ENCODE measurements at places on chromosomes 12 and 14. TPM values are rescaled to one million over a fixed set of nuclear protein-coding genes. Genes with fewer than 3 reads are reported as not detected.

C14orf39 gene
- not detected for total RNA-seq

SLC17A8 gene
- total RNA-seq = not detected

ERP27 gene
- total RNA-seq = 2.3 TPM

- DNase-seq = no peak
These were observed 1196.5 kb downstream of the GALC start for GRCh38 chr14:86796221-86797074.

DNA sequence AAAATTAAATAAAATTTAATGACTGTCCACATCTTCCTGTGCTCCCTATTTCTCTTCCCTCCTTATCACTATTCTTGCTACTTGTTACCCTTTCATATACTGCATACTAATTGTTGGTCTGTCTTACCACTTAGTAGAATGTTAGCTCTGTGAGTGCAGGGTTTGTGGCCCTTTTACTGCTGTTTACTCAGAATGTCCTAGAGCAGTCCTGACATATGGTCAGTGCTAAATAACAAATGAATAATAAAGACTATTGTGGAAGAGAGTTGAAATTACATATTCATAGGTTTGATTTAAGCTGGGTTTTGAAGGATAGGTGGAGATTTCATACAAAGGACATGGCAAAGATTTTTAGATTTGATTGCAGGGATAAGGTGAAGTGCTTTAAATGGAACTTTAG is 24.5 kb downstream of the KTN1 start:
- no peak for DNase-seq

DNA sequence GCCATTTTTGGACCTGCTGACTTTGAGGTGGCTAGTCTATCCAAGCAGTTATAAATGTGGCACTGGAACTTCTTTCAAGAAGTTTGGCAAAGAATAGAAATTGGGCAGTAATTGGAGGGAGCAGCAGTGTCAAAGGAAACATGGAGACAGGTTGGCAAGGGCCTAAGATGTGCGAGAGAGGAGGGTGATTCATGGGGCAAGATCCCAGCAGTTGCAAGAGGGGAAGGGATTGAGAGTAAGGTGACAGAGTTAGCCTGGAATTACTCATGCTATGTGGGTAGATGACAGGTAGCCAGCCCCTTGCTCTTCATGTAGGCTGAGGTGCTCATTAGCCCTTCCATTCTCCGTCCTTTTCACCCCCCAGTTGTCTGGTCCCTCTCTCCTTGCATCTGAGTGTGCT is 42.2 kb downstream of the FBXL14 start:
- no peak for DNase-seq

DNA sequence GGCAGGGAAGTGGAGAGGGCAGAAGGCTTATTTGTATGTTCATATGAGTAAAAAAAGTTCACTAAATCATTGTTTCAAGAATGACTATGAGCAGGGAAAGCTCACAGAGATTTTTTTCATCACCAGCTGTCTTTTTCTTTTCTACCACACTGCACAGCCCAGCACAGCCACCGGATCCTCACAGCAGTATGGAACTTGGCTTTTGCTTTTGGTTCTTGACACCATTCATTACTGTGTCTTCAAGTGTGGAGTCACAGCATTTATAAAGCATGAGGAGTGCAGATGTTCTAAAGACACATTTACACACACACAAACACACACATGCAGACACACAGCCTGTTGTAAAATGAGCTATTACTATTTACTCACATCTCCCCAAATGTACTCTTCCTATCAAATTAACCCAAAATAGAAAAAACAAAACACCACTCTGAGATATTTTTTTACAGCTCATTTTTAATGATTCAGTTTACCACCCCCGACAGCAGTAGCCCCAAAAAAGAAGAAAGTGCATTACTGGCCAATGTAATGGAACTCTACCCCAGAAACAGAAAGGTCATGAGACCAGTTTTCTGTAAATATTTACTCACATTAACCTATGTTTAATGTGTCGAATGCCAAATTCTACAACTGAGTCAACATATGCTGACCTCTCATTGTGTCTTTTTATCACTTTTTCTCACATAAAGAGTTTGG is 60.5 kb downstream of the BTG1 start:
- DNase-seq = no peak

DNA sequence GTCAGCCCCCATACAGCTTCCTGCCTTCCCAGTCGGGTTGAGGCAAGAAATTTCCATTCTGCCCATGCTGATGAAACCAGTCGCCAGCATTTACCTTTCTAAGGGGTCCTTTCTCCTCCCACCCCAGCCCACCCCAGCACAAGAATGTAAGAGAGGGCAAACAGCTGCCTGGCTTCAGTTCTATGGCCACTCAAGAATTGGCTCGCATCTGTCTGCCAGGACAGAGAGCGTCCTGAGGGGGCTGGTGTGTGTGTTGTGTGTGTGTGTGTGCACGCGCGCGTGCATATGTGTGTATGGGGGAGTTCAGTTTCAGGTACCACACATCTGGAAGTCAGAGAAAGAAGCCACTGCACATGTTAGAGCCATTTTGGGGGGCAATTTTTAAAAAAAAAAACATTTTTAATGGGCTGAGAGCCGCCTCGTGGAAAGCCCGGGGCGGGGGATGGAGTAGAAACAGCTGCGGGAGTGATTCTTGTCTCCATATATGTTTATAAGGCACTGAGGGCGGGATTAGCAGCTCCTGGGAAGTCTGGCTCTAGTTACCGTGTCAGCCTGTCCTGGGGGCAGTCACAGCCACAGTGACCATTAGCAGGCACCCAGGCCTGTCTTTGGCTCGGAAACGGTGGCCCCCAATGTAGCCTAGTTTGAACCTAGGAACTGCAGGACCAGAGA is at the start of gene WNT5B:
Gene WNT5B (plus strand): TSS at position 566 of the 672 bp plus-strand sequence. CDS start 2,124 bp downstream, outside the sequence.
- no peak for DNase-seq

- DNase-seq = no peak
These were observed 193.6 kb downstream of the CACNA1C start for GRCh38 chr12:2246358-2246757.

DNA sequence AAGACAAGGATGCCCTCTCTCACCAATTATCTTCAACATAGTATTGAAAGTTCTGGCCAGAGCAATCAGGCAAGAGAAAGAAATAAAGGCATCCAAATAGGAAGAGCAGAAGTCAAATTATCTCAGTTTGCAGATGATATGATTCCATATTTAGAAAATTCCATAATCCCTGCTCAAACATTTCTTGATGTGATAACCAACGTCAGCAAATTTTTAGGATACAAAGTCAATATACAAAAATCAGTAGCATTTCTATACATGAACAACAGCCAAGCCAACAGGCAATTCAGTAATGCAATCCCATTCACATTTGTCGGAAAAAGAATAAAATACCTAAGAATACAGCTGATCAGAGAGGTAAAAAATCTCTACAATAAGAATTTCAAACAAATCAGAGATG is 969.7 kb upstream of the USP15 start:
- DNase-seq = no peak

DNA sequence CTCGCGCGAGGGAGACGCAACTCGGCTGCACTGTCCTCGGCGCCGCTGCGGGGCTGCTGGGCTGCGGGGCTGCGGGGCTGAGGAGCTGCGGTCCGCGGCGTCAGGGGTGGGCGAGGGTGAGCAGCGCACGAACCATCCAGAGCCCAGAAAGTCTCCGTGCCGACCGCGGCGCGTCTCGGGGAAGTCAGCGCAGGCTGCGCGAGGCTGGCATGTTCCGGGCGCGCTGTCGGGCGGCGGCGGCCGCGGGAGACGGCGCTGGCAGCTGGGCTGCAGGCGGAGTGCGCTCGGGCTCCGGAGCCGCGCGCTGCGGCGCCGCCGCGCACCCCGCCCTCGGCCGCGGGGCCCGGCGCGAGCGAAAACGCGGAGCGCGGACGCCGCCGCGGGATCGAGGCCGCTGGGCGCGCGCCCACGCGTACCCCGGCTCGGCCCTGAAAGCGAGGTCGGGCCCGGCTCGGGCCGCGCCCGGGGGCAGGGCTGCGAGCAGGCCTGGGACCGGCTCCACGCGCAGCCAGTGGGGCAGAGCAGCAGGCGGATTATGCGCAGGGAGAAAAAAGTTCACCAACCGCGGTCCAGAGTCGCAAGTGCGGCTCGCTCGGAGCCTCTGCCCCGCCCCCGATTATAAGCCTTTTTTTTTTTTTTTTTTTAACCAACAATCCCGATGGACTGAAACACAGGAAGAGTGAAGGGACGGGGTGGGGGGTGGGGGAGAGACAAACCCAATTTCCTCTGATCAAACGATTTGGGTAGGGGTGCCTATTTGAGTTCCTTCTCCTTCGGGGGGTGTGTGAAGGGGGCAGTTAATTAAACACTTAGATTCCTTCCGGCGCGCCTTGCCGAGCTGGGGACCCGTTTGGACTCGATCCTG is at the start of gene PRICKLE1:
Gene PRICKLE1 (minus strand): TSS at position 282 of the 865 bp plus-strand sequence. CDS start 117,230 bp downstream, outside the sequence.
- peak; percentile 6 for DNase-seq

DNA sequence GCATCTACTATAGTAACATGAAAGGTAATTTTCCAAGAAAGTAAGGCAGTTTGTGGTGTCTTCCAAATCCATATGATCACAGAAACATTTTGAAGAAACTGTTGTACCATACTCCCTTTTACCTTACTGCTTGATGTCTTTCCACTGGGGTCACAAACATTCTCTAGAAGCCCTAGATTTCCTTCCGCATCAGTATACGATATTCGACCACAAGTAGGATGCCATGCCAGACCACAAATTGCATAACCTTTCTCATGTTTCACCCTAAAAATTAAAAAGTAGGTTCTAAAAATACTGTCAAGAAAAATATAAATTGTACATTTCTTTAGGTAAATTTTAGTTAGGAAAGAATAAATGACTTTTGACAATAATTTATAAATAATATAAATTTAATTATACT is 26.5 kb downstream of the WDHD1 start:
- DNase-seq = no peak

DNA sequence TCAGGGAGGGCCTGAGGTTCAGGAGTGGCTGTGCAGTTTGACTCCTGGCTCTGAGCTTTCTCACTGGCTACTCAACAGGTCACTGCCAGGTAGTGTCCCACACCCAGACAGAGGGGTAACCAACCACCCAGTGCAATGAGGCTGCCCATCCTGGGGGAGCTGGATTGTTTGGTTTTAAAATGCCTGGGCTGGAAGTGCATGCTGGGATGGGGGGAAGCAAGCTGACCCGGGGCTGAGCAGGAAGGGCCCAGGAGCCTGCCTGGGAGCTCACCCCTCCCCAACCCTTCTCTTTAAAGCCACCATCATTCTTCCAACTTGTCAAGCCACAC is 12.6 kb upstream of the ABHD12B start:
- no peak for DNase-seq

- no peak for DNase-seq
These were observed 103.5 kb upstream of the FRMD6 start for GRCh38 chr14:51548187-51548586.

DNA sequence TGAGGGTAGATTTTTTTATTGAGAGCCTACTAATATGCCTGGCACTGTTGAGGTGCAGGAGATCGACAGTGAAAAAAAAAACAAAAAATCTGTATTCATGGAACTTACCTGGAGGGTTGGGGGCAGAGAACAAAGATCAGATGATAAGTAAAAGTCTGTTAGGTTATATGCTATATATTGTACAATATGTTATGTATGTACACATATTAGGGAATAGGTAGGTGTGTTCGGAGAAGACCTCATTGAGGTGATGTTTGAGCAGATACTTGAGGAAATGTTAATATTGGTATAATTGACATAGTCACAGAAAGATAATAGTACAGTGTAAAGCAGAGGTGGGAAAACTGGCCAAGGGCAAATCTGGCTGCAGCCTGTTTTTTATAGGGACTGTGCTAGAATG is 5.6 kb downstream of the ARF6 start:
- DNase-seq = no peak

DNA sequence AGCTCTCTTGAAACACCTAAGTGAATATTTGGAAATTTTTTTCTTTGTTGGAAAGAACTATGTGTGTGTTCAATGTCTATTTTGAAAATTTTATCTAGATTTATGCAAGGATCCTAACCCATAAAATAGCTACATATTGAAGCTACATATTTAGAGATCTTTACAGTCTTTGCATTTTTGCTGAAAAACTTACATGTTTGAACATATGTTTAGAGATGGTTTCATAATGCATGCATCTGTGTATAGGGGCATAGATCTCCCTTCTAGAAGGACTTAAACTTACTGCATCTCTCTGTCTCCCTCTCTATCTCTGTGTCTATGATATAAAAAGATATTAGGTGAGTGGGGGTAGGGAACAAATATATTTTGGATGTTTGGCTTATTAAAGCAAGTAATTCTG is 8.2 kb upstream of the HOXC4 start:
- DNase-seq = no peak

- no peak for DNase-seq
These were observed 462.2 kb upstream of the TMPO start for GRCh38 chr12:98053202-98053601.

DNA sequence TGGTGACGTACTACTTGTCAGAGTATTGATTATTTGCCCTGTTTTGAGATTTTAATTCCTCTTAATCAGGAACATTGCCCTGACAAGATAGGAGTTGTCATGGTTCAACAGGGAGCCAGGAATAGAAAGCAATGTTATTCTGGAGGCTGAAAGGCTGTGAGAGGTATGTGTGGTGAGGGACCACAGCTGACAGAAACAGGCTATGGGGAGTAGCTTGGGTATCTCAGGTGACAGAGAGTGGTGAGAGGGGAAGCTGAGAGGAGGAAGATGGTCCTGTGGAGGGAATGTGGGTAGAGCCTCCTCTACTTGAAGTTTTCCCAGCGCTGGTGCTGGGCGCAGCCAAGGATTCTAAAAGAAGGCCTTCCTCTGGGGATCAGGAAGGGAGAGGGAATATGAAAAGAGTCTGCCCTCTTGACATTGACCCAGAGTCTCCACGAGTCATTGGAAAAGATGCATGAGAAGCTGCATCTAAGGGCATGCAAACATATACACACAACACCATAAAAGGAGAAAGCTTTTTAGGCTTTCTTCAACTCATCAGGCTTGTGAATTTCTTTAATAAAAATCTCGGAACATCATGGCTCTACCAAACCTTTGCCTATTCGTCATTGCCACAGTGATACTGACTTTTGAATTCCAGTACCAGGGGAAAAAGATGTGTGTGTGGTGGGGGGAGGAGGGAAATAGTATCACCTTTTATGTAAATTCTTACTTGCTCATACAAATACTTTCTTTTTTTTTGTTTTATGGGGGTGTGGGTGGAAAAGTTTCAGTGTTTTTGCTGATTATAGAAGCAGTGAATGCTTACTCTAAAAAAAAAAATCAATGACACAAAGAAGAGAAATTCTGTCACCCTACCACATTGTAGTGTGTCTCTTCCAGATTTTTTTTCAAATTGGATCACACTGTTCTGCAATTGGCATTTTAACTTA is 39.9 kb upstream of the DHRS7 start:
- DNase-seq = no peak

DNA sequence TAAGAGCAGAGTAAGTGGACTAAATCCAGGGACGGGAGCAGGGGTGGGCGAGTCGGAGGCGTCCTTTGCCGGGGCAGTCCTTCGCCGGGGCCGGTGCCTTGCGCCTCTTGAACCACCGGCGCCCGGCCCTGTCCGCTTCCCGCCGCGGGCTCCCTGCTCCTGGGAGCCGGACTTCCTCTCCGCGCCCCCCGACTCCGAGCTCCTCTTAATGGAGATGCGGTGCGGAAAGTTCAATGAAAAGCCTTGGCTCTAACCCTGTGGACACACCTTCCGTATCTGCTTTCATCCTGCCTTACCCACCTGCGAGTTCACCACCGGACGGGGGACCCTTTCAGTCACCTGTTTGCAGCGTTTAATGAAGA is 412 bp downstream of the FGFR1OP2 start:
- no peak for DNase-seq
